Cardiac septum (tissue), 1 donor: ENCODE measurements at places on chromosomes 2 and 18. TPM values are rescaled to one million over a fixed set of nuclear protein-coding genes. Genes with fewer than 3 reads are reported as not detected.

GRCh38 chr2:229612384-229612971, 101.9 kb downstream of the DNER start:
- DNase-seq, result no peak

GRCh38 chr2:226862623-226863022, 26.8 kb downstream of the RHBDD1 start:
- no peak for DNase-seq

GRCh38 chr2:69200107-69200520, 186.9 kb downstream of the GFPT1 start:
- no peak for DNase-seq

GRCh38 chr2:173150087-173150486, 74.4 kb downstream of the MAP3K20 start:
- DNase-seq, result no peak

DNA sequence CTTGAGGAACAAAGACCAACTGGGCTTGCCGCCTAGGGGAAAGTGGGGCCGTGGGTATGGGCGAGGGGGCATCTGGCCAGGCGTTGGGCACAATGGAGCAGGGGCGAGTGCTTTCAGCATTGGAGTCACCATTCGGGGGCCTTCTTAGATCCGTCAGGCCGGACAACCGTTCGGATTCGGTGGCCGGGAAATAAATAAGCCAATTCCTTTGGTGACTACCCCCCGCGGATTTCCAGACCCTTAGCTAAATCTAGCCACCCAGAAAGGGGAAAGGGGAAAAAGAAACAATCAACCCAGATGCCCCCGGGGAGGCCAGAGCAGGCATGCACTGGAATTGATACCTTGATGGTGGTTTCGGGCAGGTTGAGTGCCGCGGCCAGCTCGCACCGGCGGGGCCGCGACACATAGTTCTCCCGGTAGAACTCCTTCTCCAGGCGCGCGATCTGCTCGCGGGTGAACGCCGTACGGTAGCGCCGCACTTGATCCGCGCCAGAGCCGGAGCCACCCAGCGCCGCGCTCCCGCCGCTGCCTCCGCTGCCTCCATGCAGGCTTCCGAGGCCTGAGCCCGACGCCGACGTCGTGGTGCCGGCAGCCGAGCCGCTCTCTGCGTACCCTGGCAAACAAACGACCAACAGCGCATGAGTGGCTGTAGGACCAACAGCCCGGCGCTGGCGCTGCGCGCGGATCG, 1.8 kb downstream of the EVX2 start:
- no peak for DNase-seq

The ANKRD30B gene
- not detected for total RNA-seq

DNA sequence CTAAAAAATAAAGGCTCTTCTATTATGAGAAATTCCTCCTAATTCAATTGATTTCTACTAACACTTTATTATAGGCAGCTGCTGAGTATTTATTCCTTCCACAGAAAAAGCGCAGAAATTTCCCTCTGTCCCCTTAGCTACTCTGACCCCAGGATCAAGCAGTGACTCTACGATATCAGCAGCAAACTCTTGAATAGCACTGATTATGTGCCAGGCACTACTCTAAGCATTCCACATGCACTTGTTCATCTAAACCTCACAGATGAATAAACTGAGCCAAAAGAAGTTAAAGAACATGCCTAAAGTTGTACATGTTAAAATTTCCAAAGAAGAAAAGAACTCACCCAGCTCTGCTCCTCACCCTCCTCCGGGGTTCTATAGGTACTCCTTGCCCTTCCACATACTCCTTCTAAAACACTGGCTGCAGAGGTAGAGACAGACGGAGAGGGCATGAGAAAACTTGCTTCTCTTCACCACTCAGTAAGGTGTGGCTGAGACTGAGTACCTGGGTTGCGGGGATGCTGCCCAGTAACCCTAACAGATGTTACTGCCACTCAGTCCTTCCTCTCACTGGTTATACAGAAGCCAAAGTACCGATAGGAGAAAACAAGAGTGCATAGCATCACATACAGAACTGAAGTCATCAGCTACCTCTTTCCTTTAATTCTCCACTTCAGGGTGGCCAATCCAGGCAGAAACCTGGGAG, 9.9 kb downstream of the C1D start:
- no peak for DNase-seq

The NDC80 gene
- 0.57 TPM for total RNA-seq

DNA sequence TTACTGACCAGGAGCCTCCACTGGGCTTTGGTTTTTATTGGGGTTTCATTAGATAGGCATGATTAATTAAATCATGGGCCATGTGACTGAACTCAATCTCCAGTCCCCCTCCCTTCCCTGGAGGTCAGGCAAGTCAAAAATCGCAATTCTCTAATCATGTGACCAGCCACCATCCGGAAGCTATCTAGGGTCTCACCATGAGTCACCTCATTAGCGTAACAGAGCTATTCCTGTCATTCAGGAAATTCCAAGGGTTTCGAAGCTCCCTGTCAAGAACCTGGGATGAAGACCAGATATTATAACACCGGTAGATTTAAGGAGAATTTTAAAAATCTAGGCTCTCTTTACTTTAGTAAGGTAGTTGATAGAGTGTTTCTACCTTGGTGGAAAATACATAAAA, 180.3 kb upstream of the TCF4 start:
- no peak for DNase-seq

DNA sequence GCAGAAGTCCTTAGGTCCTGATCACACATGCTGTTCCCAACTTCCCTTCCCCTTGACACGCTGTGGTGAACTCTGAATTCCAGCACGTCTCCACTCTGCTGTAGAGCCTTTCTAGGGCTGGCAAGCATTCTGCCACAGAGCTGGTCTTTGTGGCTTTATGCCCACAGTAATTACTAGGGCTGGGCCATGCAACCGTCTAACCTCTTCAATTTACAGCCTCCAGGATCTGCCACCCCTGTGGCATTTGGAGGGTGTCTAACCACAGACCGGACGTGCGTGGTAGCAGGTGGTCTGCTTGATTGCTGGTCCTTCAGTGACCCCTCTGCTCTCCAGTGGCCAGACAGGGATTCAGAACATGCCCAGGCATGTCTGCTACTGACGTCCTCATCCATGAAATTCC, 43.1 kb upstream of the TGFA start:
- DNase-seq, result no peak

DNA sequence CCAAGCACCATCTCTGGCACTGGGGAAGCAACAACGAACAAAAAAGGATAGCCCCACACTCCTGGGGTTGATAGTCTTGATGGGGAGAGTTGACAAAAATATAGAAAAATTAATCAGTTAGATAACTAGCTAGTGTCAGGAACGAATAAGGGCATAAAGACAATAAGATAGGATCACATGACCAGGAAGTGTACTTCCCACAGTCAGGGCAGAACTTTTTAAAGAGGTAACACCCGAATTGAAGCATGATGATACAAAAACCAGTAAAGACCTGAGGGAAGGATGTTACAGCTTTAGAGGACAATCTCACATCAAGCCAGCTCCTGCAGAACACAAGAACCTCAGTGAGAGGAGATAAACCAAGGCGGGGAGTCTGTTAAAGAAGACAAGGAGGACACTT, 295.4 kb upstream of the CRIM1 start:
- no peak for DNase-seq

The RFTN2 gene
- 3.5 TPM for total RNA-seq

The PPIL3 gene
- total RNA-seq, result 19.4 TPM

The ASPRV1 gene
- 0.81 TPM for total RNA-seq

DNA sequence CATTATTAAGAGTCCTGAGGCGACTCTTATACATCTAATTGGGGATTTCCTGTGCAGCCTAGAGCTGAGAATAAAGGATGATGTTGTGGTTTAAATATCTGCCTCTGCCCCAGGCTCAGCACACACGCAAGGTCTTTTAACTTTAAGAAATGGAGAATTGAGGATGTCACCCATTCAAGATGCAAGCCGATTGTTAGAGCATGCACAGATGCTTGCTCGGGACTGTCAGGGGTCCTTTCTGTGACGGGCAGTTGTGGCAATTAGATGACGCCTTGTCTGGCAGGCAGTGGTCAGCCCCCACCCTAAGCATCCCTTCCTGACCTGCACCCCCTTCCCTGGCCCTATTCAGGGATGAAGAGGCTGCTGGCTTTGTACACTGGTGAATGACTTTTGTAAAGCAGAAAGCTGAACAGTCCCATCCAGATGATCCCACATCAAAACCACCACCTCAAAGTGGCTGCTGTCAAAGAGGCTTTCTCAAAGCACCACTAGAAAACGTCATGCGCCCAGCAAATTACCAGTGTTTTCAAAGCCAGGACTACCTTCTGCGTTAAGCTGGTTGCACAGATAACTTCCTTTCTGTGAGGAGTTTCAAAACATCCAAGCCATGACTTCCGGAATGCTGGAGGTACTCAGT, 23.7 kb downstream of the FAM178B start:
- DNase-seq, result no peak

- DNase-seq, result no peak
Observed at GRCh38 chr2:50345701-50346591, 686.0 kb downstream of the NRXN1 start.

The POLE4 gene
- 27.0 TPM for total RNA-seq

DNA sequence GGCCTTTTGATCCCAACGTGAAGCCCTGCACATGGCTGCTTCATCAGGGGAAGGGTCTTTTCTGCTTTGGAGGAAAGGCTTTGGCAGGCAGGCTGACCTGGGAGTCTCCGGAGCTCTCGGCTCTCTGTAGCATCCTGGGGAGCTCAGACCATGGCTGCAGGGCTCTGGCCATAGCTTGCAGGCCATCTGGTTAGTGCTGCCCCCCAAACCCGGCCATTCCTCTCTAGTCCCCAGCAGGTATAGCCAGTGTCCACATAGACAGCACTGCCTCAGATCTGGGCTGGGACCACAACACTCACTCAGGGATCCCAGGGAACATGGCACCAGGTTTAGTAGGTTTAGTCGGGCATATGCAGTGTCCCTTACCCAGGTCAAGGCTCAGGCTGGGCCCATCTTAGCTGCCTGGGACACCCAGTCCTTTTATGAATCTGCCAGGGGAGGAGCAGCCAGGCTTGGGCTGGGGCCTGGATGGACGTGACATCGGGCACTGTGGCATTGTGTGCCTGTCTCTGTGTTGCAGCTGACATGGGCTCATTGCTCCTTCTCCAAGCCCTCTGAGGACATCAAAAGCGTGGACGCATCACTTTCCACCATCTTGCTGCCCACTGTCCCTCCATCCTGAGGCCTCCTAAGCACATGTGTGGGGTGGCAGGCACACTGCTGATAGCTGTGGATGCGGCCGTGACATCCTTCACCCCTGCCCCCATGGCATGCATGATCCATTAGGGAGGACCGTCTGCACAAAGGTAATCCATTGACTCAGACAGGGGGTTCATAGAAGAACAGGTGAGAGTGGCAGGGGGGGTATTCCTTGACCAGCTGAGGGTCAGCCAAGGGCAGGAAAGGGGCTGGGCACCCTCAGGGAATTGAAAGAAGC, 19.2 kb upstream of the GPR35 start:
- peak; percentile 58 for DNase-seq

GRCh38 chr18:23126376-23127056, 8.8 kb upstream of the CABLES1 start:
- DNase-seq, result no peak

The GALNT14 gene
- total RNA-seq, result 0.48 TPM

DNA sequence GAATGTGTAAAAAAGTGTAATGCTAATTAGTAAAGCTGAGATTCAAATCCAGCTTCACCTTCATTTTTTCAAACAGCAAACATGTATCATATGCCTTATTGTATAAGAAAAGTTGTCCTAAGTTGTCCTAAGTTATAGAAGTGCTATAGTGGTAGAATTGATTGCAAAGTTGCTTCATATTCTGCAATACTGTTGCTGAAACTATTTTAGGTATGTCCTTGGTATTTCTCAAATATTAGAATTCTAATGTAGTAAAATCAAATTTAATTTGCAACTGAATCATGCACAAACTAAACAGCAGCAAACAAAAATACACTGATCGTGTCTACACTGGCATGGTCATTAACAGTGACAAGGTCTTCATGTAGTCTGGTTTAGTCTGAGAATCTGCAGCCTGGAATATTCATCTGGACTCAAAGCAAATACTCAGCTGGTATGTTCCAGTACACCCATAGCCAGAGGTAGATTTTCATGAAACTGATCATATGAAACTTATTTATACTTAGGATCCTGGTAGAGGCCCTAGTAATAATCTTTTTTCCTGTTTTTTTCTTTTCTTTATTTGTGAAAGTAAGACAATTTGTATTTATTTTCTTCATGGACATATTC, 555.6 kb upstream of the ZEB2 start:
- DNase-seq, result no peak

The SLC8A1 gene
- total RNA-seq, result 906 TPM
